ENCODE measurements at places on chromosomes 6 and 20.

DNA sequence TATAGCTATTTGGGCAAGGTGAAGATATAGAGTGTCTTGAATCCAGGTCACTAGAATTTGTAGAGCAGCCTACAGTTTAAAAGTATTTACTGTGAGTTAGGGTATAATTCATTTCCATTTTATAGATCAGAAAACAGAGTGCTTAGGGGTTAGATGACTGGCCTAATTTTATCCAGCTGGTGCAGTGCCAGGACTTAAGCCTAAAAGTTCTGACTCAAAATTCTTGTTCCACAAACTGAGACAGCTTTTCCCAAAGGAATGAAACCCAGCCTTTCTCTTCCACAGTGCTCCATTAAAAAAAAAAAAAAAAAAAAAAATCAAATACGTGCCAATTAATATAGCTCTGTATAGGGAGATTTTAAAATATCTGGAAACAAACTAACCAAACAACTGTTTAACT lies 441.0 kb upstream of the MARCKS start:
- DNase-seq = peak; percentile 83

GRCh38 chr20:11780765-11781369 lies 136.8 kb upstream of the BTBD3 start:
- DNase-seq = no peak

DNA sequence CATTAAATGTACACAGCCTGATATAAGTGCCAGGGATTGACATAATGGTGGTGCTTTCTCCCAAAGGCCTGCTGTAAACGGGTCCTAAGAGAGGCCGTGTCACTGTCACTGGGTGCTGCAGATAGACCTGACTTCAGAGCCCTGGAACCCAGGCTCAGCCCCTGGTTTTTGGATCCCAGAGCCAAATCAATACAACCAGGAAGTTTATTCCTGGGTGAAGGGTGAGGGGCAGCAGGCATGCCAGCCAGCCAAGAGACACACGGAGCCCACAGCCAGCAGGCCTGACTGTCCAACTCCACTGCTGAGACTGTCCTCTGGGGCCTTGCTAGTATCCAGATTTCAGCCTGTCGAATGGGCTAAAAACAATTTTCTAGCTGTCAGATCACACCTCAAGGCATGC lies 12.8 kb upstream of the ARMC12 start:
- DNase-seq = no peak

DNA sequence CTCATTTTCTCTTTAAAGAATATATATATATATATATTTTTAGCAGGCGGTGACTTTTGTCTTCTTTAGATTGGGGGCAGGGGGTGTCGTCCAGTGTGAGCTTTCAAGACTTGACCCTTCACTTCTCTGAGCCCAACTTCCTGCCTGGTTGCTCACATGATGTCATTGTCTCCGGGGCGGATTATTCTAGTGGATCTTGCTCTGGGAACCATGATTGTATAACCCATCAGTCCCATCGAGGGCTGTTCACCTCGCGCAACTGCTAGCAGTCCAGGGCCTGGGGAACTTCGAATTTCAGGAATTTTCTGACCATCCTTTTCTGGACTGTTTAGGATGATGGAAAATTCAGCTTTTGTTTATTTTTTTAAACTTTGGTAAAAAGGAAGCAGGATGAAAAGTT lies 1.0 kb downstream of the IGF2R start:
- peak; percentile 78 for DNase-seq

GRCh38 chr6:79423216-79423615 lies 114.0 kb downstream of the LCA5 start:
- no peak for DNase-seq

DNA sequence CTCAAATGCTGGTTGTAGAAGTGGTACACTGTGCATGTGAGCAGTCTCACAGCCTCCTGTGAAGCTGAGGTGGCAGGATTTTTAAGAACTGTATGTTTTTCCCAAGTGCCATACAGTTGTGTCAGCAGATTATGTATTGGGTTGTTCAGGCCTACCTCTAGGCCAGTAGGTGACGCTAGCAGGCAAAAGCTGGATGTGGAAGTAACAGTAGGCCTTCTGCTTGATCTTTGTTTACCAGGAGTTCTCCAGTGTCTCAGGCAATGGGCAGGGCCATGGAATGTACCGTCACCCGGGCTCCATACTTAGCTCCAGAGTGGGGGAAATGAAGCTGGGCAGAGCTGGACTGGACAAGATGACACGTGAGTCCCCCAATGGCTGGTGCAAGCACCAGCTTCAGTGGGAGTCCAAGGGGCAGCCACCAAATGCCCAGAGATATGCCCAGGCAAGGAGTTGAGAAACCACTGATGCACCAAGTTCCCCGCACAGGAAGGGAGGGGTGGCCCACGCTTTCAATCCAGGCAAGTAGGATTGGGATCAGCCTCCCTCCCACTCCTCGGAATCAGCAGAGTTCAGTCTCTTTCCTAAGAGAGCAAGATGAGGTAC lies 289.7 kb downstream of the HTR1B start:
- peak; percentile 32 for DNase-seq
